ENCODE measurements at places on chromosomes 6 and 20.

DNA sequence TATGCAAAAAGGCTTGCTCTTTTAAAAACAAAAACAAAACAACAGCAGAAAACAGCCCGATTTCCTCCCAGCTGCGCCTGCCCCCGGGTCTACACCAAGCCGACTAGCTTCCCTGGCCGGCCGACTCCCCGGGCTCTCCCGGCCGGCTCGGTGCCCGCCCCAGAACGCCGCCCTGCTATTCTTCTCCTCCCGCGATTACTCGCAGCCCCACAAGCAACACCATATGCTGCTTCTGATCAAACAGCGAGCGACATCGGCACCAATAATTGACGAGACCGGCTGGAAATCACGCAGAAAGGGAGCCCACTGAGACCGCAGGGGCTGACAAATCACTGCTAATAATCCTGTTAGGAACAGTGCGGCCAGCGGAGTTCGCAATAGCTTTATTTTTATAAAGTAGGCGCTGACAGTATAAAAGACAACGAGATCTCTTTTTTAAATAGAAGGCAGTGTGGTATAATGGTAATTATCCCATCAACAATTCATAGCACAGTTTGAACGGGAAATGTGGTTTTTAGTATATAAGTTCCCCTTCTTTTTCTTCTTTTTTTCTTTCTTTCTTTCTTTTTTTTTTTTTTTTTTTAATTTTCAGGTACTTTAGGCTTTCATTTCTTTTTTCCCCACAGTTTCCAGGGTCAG, 3.3 kb downstream of the SIM1 start:
- DNase-seq = no peak

GRCh38 chr6:159254186-159254585, 85.0 kb downstream of the FNDC1 start:
- DNase-seq = no peak

DNA sequence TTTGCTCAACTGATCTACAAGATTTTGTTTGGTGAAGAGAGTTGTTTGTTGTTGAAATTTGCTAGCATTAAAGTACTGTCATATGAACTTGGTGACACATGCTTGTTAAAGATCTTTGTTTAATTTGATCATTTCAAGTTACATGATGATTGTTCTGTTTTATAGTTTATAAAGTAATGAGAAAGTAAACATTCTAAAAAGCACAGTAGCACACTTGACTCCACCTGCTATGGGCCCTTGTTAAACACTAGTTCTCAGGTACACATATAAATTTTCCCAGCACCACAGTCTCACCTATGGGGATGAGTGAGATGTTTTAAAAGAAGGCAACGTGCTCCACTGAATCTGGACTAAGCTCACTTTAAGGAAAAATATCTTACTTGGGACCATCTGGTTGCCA, 14.1 kb downstream of the MCHR2 start:
- no peak for DNase-seq

DNA sequence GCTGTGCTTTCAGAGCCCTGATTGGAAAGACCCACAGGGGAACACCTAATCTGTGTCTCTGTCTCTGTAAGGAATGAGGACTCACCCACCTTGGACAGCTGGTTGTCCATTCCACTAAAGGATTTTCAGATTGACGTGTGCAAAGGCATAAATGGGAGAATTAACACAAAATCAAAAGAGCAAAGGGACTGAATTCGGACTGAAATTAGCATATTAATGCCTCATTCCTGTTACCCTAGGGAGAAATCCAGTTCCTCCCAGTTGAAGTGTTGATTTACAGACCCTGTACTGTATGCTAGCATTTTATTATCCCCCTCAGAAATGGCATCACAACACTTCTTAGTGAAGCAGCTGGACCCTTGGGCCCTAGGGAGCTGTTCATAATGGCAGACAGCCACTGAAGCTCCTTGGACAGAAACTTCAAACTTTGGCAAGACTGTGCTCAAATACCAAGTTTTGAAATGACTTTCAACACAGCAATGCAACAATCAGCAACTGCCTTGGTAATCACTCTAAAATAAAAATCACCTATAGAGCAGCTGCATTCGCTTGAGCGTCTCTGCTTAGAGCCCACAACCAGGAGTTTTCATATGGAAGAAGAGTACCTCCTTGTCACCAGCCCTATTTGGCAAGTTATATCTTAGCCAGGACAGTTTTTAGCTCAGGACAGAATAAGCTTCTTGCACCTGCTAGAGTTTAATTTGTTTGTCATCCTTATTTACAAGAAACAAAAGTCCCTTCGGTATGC, 118.1 kb downstream of the TRDN start:
- no peak for DNase-seq

GRCh38 chr20:4805663-4806449, 84.1 kb downstream of the PRND start:
- no peak for DNase-seq

GRCh38 chr6:113818578-113818977, 38.6 kb upstream of the MARCKS start:
- DNase-seq = no peak

DNA sequence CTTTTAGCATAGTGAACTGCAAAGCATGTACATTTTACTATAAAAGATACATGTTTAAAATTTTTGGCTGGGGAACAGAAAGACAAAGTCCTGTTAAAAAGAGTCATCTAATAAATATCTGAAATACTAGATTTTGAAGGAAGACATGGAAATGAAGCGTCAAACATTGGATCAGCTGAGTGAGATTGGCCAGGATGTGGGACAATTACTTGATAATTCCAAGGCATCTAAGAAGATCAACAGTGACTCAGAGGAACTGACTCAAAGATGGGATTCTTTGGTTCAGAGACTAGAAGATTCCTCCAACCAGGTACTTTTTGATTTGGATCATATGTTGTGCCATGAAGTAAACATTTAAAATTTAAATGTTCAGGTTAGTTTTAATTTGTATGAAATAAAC, 162.3 kb downstream of the UTRN start:
- DNase-seq = no peak

DNA sequence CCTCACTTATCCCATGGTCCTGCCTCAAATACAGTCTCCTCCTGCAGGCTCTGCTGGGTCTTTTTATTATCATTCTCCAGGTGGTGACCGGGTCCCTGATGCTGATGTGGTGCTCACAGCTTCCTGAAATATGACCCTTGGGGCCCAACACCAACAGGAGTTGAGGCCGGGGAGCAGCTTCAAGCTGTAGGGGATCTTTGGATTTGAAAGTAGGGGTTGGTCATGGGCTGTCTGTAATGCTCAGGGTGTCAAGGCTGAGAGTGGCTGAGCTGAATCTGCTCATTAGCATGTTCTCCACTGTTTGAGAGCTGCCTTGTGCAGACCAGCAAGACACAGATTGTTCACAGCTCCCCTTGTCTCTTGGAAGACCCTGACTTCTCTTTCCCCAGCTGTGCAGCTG, 35.5 kb downstream of the HLA-F start:
- no peak for DNase-seq
